Stimulated activated CD4-positive, alpha-beta T cell treated with anti-CD3 and anti-CD28 coated beads, Interleukin-4, amount 100 ng/mL, for 1 hour (primary cell): ENCODE measurements at places on chromosomes 6 and 20.

DNA sequence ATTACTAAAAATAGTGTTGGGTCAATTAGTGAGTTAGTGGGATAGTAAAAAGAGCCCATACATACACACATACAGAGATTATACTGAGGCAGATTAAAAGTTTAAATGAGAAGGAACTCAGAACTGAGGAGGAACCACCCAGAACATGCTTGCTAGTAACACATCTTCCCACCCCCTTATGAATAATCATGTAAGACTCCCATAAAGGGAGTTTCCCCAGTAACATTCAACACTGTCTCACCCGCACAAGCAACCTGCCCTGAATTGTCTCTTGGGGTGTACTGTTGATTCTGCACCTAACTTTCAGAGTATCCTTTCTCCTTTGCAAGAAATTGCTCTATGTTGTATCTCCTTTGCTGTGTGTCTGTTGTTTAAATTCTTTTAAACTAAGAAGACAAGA is 11.1 kb upstream of the HLA-DQB2 start:
- no peak for DNase-seq

DNA sequence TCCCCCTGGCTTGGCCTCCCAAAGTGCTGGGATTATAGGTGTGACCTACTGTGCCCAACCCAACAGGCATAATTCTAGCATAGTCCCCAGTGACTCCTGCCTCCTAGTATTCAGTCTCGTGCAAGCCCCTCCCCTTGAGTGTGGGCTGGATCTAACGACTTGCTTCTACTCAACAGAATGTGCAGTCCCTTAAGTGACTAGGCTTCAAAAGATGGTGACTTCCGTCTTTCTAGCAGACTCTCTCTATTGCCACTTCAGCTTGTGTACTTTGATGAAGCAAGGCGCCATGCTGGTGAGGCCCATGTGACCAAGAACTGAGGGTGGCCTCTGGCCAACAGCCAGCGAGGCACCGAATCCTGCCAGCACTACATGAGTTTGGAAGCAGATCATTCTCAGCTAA is 109.6 kb upstream of the TRAF3IP2 start:
- peak; percentile 43 for DNase-seq

DNA sequence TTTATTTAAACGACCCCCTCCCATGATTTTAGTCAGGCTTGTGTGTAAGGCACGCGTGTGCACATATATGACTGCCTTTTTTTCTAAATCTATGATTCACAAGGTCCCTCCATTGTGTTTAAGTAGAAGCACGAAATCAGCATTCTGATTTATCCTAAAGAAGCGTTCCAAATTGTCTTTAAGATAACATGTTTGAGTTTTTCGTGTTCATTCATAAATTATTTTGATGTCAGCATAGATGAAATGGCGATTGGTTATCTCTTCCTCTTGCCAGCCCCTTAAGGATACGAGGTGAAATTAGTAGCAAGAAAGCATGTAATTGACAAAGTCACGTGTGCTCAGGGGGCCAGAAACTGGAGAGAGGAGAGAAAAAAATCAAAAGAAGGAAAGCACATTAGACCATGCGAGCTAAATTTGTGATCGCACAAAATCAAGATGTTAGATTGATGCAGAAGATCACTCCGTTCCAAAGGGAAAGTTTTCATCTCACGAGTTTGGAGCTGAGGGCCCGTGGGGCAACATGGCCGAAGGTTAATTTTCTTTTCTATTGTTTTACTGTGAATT is at the start of gene LIN28B:
Gene LIN28B (plus strand): TSS at position 377 of the 564 bp plus-strand sequence. CDS start 144 bp downstream, at position 521.
- DNase-seq, result no peak

DNA sequence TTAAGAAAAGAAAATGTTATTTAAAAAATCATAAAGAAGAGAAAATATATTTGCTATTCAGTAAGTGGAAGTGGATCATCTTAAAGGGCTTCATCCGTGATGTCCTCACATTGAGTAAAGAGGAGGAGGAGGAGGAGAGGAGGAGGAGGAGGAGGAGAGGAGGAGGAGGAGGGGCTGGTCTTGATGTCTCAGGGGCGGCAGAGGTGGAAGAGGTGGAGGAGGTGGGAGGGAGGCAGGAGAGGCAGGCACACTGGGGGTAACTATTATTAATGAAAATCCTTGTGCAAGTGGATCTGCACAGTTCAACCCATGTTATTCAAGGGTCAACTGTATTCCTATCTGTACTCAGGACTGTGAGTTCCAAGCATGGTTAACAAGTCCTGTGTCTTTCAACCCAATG is 47.0 kb upstream of the EDN1 start:
- DNase-seq, result no peak

- no peak for DNase-seq
Observed at GRCh38 chr6:146879406-146880117, 280.8 kb downstream of the ADGB start.

DNA sequence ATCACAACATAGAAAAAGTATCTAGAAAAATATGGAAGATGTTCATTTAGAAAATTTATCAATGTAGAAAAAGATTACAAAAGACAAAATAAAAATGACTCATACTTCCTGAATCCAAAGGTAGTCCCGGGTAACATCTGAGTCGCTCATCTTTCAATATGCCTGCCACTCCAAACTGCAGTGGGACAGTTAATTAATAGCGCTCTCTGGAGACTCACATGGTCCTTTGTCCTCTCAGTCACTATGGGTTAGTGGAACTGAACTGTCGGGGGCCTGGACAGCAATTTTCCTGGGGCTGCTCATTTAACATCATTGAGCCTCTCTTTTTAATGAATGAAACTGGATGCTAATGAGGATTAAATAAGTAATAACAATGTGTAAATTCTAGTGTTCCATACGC is 103.4 kb downstream of the MAP3K4 start:
- DNase-seq, result no peak

GRCh38 chr20:32263398-32263954 is 14.0 kb upstream of the KIF3B start:
- no peak for DNase-seq

- DNase-seq, result no peak
Observed at GRCh38 chr6:151056230-151056907, 183.4 kb upstream of the AKAP12 start.

DNA sequence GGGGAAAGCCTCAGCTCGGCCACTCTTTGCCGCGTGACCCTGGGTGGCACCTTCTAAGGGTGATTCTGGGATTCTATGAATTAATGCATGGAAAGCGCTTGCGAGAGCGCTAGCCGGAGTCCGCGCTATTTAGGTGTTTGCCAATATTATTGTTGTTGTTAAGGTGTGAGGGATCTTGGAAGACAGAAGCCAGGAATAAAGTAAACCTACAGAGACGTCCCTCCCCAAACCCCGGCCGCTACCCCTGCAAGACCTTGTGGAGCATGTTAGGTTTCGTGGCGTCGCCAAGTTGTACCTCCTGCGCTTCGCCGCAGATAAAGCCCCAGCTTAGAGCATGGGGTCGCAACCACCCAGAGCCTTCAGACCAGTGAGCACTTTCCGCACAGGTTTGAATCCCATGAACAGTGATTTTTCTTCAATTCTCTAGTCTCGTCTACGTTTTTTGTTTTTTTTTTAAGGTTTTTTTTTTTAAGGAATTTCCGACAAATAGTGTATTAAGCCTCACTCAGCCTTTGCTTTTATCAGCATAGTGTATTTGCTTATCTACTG is 16.9 kb upstream of the ZSCAN9 start:
- DNase-seq, result no peak

GRCh38 chr20:56503916-56504315 is 20.6 kb upstream of the FAM209A start:
- no peak for DNase-seq

- no peak for DNase-seq
Observed at GRCh38 chr6:2158596-2159271, 86.7 kb downstream of the GMDS start.
